ENCODE measurements at places on chromosomes 12 and 14.
A peak's percentile ranks its signal among the peaks of the same experiment; 100 is the strongest.

DNA sequence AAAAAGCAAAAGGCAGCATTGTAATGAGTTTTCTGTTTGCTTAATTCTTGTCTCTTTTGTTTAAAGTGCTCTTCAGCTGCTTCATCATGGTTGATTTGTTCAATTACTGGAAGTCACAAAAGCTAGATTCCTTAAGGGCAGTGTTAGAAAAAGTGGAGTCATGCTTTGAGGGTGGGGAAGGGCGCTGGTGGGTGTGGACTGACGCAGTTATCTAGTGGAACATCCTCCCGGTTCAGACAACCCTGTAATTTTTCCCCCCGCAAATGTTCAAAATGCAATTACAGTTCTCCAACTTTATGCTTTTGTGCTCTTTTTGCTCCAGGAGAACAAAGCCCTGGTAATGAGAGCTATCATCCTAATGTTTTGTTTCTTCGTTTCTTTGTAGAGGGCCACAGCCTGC lies 2.1 kb downstream of the AKAP6 start:
- no peak for DNase-seq

- DNase-seq, result no peak
These were observed 25.1 kb upstream of the RPLP0 start for GRCh38 chr12:120225852-120226640.

GRCh38 chr14:53620317-53620716 lies 336.3 kb downstream of the BMP4 start:
- no peak for DNase-seq

- no peak for DNase-seq
These were observed 12.4 kb downstream of the CALM1 start for GRCh38 chr14:90409209-90409730.

DNA sequence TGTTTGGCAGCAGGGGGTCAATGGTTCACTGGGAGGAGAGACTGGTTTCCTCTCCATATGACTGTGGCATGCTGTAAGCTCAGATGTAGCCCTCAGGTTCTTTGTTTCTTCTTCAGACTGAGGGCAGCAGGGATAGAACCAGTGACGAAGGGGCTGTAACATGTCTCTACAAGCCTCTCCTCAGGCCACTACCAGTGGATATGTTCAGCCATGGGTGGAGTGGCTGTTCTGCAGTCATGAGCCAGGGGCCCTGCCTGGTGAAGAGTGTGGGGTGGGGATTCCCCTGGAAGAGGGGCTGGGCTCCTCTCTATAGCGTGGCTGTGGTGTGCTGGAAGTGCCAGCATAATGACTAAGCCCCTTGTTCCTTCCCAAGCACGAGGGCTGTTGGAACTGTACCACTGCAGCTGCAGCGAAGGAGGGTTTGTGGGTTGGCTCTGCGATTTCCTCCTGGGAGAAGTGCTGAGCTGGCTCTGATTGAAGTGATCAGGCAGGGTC lies 55.8 kb downstream of the CMAS start:
- no peak for DNase-seq

DNA sequence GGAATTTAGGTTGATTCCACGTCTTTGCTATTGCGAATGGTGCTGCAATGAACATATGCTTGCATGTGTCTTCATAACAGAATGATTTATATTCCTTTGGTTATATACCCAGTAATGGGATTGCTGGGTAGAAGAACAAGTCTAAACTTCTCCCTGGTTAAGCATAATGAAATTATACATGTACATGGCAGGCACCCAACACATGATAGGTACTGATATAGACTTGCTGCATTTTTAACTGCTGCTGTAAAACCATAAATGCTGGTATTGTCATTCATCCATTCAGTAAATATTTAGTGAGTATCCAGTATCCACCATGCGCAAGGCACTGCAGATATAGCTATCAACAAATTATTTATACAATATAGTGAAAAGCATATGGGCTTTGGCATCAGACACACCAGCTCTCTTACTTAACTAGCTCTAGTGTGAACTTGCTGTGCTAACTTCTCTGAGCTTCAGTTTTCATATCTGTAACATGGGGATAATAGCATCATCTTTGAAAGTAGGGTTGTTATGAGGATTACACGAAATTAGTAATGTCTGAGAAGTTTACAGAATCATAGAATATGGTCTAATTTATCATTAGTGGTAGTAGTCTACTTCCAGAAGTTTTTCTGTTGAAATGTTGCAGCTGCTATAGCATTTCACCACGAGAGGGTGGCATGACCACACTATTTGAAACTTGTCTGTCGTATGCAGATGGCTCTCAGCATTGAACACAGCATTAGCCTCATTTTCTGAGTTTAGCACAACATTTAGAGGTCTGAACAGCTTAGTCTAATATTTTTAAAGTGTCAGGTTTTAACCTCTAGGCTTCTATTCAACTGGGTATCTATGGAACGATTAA lies 32.0 kb upstream of the SEL1L start:
- DNase-seq, result peak; percentile 5

- DNase-seq, result no peak
These were observed 3.2 kb upstream of the EGLN3 start for GRCh38 chr14:33954016-33954598.

DNA sequence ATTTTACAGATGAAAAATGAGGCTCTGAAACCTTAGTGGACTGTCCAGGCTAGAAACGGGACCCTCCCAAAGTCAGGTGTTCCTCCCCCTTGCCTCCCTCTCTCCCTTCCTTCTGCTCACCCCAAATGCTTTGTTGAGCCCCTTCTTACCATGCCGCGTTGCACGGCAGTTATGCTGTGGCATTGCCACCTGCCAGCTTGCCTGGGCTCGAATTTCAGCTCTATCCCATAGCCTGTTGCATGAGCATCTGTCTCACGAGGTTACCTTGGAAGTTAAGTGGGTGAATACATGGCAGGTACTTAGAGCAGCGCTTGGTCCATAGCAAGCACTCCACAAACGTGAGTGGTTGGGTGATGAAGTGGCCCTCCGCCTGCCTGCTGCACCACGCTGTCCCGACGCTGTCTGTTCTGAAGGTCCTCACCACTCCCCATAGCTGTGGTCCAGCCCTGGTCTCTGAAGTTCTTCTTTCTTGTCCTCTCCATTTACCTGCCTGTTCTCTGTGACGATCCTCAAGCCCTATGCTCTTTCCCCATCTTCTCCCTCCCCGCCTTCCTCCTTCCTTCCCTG lies 269.9 kb downstream of the CACNA1C start:
- no peak for DNase-seq

DNA sequence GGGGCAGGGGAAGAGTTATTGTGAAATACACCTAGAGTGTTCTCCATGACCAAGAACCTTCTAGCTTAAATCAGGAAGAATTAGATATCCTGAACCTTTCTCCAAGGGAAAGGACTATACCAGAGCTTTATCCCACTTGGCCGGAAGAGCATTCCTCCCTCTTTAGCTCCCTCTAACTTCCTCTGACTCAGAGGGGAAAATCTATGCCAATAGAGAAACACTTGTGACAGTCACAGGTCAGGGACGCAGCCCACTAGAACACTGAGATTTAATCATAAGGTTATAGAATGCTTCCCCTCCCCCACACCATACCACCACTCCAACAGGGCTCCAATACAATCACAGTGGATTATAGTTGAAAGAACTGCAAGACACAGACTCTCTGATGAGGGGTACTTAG lies 55.4 kb upstream of the RFX4 start:
- DNase-seq, result no peak

- DNase-seq, result no peak
These were observed 874.4 kb upstream of the USP15 start for GRCh38 chr12:61385771-61386170.

- no peak for DNase-seq
These were observed 2.8 kb upstream of the FRS2 start for GRCh38 chr12:69467366-69467765.

DNA sequence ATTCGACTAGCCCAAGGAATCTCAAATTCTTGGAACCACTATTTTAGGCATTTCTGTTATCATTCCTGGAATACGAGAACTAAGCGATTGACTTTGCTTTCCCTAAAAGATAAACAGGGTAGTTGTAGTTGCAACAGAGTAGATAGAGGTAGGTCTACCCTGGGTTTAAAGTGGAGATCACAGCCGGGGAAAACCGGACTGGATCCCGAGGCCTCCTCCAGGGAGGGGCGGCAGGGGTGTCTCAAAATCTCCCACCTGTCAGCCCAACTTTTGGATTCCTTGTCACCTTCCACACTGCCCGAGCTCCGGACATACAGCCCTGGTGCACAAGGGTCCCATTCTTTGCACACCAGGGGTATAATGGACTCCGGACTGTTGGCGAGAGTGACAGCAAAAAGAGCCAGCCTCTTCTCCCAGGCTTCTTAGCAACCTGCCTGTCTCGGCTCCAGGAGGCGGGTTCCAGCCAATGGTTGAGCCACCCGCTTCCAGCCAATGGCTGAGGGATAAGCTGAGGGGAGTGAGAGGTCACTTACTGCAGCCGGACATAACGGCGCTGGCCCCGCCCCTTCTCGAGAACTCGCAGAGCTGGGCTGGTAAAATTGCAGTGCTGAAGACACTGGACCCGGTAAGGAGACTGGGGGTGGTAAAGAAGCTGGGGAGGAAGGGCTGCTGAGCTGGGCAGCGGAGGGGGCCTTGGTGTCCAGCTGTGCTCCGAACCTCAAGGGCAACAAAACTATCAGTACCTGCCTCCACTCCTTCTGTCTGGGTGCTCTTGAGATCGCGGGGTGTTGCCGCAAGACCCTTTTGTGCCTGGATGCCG lies at the start of gene SUOX:
Gene SUOX, plus strand, starts transcription at position 562 of the 820 bp plus-strand sequence. CDS start 4,946 bp downstream, outside the sequence.
- no peak for DNase-seq

DNA sequence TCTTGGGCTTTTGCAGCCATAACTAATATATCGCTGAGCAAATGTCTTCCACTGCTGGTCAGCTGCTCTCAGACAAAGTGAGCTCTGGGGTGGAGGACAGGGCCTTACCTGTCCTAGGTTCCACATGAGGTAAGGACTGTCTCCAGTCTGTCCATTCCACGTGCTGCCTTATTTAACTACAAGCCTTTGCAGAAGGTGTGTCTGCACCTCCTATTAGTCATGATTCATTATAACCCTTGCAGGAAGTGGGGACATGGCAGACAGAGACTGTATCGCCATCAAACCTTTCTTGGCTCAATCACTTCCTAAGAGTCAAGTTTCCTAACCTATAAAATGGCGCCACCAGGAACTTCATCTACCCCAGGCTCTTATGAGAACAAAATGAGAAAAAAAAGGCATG lies 46.9 kb downstream of the SLC25A47 start:
- no peak for DNase-seq

DNA sequence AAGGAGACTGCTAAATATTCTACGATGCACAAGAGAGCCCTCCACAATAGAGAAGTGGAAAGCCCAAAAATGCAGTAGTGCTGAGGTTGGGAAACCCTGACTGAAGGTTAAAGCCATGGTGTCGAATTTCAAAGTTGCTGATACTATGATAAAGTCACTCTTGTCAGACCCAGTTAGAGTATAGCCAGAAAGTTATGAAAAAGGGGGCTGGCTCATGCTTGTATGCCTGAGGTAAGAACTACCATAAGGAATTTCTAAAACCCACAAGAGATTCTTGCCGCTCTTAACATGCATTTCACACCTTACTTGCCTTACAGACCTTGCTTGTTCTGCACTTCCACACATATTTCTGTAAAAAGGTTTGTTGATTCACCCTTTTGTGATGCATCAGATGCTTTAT lies 184.6 kb downstream of the SLC6A15 start:
- no peak for DNase-seq

GRCh38 chr12:89712706-89713105 lies 4.1 kb upstream of the ATP2B1 start:
- DNase-seq, result no peak

GRCh38 chr12:54337280-54337842 lies 12.4 kb downstream of the COPZ1 start:
- DNase-seq, result no peak

DNA sequence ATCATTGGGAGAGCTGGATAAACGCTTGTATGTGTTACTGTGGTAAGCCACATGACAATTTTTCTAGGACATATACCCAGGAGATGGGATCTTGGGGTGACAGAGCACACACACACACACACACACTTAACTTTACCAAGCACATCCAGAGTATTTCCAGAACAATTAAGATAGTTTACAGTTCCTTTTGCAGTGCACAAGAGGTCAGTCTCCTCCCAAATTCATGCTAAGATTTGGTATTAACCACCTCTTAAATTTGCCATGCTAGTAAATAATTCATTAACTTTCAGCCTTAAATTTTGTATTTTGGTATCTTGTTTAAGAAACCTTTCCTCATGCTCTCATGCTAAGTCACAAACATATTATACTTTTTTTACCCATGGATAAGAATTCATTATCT lies 33.9 kb upstream of the LIMA1 start:
- no peak for DNase-seq

DNA sequence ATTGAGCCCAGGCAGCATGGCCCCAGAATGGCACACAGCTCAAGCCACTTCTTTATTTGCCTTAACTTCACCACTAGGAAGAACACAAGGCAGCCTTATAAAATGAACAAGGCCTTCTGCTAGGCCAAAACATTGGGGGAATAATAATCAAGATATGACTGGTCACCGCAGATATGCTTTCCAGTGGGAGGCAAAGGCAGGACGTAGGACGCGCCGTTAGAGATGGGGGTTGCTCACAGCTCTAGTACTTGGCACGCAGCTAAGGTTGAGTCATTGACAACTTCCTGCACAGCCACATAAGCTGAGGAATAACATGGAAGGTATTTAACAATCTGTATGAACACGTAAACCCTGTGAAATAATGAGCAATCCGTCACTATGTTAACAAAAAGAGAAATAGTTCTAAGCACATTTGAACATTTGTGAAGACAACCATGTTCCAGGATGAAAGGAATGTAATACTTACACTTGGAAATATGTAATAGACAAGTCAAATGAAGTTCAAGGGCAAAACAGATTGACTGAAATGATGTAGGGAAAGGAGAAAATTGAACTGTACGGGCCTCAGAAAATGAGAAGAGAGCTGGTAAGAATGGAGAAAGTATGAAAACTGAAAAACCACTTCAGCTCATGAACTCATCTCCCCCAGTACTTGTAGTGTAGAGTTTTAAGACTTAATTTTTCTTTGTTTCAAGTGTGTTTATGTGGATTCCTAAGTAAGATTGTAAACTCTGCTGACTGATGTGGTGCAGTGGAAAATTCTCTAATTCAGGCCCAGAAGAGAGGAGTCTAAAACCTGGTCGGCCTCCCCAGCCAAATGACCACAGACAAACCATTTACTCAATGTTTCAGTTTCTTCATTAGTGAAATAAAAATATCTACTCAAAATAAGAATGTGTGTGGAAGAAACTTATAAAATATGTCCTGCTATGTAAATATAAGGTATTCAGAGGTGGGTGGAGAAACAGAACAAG lies 59.3 kb upstream of the CCDC91 start:
- DNase-seq, result peak; percentile 1

- DNase-seq, result no peak
These were observed 179.6 kb upstream of the LMO3 start for GRCh38 chr12:16785524-16785923.

DNA sequence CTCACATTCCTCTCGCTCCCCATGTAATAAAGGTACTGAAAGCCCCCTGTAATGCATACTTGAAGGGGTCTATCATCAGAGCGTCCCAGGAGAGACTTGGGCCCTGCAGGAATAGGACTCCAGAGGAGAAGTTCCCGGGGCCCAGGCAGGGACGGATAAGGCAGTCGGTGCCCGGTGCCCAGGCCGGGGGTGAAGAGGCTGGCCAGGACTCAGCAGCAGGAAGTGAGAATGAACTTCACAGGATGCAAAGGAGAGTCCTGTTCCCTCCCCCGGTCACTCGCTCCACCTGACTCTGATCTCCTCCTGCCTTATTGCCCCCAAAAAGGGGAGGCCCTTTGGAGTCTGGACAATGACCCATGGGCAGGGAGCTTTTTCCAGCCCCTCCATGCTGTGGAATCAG lies 40.2 kb downstream of the LRRC74A start:
- no peak for DNase-seq

- no peak for DNase-seq
These were observed 48.0 kb upstream of the ARID2 start for GRCh38 chr12:45681465-45681864.

All from stimulated activated CD4-positive, alpha-beta T cell treated with anti-CD3 and anti-CD28 coated beads, Interleukin-12 subunit alpha, Interleukin-12 subunit beta, amount 100 ng/mL, for 48 hours (primary cell).